Foreskin keratinocyte (primary cell): ENCODE measurements at places on chromosomes 1 and 21. TPM values are rescaled to one million over a fixed set of nuclear protein-coding genes. Genes with fewer than 3 reads are reported as not detected.

- no peak for DNase-seq
Measured at GRCh38 chr1:5992814-5993555, 760 bp upstream of the NPHP4 start.

- no peak for DNase-seq
Measured at GRCh38 chr1:118271883-118272282, 86.9 kb upstream of the SPAG17 start.

- no peak for DNase-seq
Measured at GRCh38 chr1:208129487-208129886, 114.7 kb downstream of the PLXNA2 start.

DNA sequence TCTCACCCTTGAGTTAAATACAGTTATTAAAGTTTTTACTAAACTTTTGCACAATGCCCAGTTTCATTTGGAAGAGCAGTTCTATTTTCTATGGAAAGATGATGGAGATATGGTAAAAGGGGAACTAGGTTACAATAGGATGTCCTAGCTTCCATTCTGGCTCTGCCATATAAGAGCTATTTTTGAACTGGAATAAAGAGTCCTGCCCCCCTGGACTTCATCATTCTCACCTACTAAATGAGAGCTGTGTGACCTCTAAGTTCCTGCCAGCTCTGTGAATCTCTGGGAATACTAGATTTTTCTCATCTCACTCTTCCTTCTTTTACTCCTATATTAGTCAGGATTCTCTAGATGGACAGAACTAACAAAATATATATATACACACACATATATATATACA, 106.3 kb downstream of the PRRX1 start:
- no peak for DNase-seq

DNA sequence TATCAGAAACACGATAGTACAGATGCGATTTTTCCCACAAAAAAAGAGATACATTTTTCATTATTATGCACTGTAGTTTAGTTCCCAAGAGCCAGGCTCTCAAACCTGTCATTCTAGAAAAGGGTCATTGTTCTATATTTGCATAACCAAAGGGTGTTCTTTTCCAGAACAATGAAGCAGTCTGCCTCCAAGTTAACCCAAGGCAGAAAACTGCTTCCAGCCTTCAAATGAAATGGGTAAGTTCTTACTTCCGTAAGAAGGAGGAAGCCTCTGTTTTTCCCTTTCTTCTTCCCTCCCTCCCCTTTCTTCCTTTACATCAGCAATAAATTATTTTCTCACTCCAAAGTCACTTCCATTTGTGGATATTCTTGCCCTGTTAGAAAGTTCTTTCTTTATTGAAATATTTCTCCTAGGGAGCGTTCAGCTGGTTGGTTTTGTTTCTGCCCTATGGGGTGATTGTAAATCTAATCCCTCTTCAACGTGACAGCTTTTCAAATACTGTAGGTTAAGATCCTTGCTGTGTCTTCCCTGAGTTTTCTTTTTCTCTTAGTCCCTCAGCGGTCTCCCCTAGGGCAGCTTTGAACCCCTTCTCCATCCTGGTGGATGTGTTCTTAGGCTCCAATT, 77.3 kb upstream of the PTGFRN start:
- DNase-seq = no peak

GRCh38 chr1:2640626-2641025, 7.8 kb upstream of the MMEL1 start:
- DNase-seq = no peak

DNA sequence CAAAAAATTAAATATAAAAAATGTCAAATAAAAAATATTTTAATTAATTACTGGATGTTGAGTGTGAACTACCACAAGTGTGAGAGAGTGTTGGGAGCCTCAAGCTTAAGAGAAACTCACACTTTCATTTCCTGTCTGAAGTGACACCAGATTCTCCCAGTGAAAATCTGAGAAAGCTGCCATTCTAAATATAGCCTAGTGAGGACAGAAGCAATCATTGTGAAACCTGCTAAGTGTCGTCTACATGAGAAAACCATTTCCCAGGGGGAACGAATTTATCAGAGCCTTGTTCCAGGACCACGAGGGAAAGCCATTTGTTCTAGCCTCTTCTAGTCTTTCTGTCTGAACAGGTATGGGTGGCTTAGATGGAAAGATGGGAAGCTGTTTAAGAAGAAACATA, 329.3 kb upstream of the PRMT6 start:
- no peak for DNase-seq

GRCh38 chr1:228445490-228445842, 28.8 kb upstream of the TRIM17 start:
- no peak for DNase-seq

The FHAD1 gene
- 0.24 and 0.25 TPM in 2 replicates for total RNA-seq

The PBX1 gene
- 2.8 and 3.3 TPM in 2 replicates for total RNA-seq

The NMNAT2 gene
- total RNA-seq = 0.11 and 0.24 TPM in 2 replicates

The FCRL2 gene
- total RNA-seq = not detected in 2 replicates

The HSPA6 gene
- total RNA-seq = 0.28 and 0.37 TPM in 2 replicates
